ENCODE measurements at places on chromosomes 5 and 9.

DNA sequence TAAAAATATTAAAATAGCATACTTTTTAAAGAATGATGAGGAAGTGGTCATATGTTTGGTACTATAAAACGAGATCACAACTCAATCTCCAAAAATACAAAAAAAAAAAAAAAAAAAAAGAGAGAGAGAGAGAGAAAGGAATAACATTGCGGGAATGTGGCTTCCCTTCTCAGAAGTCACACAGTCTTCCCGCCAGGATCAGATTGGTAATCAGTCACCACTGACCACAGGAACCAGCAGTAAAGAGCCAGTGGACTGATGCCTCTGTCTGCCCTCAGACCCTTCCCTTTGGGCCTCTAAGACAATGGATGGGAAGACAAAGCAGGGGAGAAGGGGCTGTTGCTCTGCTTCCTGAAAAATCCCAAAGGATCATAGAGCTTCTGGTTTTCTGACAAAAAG lies 104.9 kb downstream of the KLHL3 start:
- DNase-seq, result no peak

DNA sequence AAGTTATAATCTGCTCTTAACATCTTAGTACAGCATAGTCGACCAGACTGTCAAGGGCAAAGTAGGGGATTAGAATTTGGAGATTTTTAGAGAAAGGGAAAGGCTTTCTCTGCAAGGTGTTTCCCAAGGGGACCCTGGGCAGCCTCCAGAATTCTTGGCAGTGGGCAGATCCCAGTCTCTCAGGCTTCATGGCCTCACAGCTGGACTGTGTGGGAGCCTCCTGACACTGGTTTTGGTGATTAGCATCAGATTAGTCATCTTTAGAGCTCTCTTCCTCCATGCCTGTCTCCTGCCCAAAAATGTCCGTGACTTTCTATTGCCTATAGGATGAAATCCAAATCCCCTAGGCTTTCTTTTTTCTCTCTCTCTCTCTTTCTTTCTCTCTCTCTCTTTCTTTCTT lies 370.7 kb downstream of the ZSWIM6 start:
- DNase-seq, result no peak

DNA sequence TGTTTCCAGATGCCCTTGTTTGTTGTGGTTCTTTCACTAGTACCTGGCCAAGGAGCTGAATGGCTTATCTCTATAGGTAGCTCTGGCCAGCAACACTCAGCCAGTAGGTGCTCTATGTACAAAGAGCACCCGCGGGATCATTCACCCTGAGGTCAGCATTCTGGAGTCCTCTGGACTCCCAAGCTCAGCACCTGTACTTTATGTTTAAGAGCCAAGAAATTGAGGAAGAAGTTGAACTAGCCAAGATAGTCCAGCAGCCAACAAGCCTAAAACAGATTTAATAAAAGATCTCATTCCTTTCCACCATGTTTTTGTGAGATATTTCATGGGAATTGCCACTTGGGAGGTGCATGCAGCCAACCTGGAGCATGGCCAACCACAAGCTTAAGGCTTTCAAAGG lies 242.6 kb upstream of the PAPPA start:
- no peak for DNase-seq

DNA sequence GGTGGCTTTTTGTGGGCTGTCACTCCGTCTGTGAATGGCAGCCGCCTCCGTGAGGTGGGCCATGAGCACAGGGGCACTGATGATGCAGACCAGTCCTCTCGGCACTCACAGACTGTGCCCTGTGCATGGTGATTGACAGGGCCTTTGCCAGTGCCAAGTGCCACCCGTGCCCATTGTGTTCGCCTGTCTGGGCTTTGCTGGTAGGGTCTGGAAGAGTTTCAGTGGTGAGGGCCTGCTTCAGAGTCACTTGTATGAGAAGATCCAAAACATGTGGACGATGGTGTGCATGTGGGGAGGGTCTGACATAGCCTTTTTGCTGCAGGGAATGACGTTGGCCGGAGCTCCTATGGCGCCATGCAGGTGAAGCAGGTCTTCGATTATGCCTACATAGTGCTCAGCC lies 34.9 kb downstream of the TENT4A start:
- DNase-seq, result no peak

DNA sequence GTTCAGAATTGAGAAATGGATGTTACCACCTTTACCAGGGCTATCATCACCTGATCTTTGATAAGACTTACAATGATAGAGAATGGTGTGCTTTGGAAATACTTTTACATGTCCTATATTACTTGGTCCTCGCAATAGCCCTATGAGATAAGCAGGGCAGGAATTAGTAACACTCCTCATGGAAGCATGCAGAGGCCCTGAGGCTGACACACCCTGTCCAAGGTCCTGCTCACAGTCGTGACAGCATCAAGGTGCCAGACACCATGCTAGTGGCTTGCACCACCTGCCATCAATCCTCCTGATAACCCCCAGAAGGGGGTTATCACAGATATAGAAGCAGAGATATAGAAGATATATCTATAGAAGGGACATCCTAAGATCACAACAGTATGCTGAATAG lies 216.8 kb upstream of the TBC1D2 start:
- DNase-seq, result no peak

GRCh38 chr5:39015743-39016586 lies 58.2 kb downstream of the RICTOR start:
- DNase-seq, result peak; percentile 91

- no peak for DNase-seq
Observed at GRCh38 chr5:118923295-118924005, 64.9 kb downstream of the DTWD2 start.

DNA sequence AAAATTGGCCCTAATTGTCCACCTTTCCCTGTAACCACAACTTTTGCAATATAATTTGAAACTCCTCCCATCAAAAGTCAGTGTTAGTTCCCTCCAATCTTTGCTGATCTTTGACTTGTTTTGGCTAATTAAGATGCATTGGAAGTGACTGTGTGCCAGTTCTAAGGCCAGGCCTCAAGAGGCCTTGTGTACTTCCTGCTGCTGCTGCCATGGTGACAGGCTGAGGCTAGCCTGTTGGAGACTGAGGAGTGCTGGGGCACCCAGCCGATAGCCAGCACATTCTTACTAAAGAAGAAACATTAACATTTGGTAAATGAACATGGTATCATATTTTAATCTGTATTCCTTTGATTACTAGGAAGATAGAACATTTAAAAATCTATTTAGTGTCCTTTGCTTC lies 86.5 kb downstream of the SREK1 start:
- no peak for DNase-seq

DNA sequence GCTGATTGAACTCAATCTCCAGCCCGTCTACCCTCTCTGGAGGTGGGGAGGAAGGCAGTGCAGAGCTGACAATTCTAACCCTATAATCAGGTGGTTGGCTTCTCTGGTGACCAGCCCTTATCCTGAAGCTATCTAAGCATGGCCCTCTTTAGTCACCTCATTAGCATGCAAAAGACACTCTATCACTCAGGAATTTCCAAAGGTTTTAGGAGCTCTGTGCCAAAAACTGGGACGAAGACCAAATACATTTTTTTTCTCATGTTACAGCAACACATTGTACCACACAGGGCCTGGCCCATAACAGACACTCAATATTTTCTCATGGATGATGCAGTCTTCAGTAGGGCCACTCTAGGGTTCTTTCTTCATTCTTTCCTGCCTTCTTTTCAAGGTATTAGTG lies 118.8 kb upstream of the VLDLR start:
- peak; percentile 41 for DNase-seq

DNA sequence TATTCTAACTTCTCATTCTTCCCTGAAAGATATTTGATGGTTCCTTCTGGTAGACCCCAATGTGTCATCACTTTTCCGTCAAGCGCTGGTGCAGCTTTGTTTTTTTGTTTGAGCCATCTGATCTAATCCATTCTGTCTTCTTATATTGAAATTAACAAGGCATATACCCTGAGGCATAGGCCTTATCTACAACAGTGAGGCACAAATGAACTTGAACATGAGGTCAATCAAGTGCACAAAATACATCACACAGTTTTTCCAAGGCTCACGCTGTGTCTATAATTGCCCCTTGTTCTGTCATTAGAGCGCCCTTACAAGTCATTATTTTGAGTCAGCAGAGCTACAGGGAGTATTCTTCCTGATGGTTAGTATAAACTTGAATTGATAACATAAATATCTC lies 406.6 kb downstream of the MAT2B start:
- no peak for DNase-seq

DNA sequence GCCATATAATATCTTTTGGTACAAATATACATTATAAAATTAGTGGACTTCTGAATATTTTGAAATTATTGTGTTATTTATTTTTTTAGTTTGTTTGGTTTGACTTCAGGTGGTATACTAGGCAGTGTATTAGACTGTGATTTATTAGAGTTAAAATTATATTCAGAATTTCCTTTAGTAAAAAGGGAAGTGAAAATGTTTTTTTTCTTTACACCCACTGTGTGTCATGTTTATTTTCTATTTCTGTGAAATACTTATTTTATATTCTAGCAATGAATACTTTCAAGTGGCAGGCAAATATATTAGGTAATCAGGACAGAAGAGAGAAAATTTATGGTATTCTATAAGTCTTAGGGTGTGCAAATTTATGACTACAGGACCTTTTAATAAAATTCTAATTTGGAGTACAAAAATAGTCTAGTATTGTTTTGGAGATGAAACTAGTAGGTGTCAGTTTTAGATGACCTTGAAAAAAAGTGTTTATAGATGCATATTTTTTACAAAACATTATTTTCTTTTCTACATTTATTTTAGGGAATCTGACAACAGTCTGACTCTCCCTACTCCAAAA lies 8.8 kb downstream of the CSNK1G3 start:
- no peak for DNase-seq

DNA sequence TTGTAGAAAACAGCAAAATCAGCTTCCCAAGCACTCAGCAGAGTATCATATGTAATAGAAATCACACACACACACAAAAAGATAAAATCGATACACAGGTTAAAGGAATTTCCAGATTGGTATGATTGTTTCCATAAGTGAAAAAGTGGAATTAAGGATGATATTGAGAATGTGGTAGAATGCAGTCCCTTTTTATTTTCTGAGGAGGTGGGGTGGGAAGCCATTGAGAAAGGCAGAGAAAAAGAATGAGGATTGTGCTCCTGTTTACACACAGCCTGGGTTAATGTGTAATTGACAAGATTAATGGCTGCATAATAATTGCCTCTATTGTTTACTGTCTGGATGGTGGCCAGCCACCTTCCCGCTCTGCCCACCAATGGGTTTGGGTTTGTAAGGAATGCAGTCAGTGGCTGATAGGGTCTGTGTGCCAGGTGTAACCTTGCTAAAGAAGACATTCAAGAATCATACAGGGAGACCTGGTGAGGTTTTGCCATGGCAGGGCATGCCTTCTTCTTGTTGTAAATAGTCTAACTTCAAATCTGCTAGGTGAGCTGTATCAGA lies 177.2 kb upstream of the MAP3K1 start:
- DNase-seq, result no peak

DNA sequence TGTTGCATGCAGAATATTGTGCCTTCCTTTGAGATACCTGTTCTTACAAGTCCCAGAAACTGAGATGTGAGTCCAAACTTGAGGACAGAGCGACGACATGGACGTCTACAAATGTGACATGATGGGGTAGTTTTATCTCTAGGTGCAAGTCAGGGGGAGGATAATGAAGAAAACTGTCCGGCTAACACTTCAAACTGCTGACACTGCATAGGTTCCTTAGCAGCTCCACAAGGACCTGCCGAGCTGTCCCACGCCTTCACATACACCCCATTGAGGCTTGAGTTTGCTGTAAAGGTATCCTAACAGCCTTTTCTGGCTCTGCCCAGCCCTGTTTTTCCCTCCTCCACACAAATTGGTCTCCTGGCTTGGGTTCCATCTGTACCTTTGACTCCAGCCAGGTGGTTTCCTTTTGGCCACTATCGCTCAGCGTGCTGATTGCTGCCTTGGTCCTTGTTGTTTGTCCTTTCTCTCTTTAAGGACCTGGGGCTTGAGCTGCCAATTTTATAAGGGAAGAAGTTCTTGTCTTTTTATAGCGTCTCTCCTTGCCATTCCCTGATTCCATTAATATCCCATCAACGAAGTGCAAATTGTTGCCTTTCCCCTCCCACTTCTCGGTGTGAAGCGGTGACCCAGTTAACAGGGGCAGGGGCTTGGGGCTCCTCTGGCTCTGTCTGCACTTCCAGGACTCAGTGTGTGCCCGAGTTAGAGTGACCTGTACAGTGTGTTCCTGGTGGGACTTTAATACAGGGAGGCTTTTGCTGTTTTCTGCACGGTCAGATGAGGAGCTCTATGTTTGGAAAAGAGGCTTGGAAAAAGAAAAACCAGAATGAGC lies 100.3 kb downstream of the PCSK1 start:
- no peak for DNase-seq

DNA sequence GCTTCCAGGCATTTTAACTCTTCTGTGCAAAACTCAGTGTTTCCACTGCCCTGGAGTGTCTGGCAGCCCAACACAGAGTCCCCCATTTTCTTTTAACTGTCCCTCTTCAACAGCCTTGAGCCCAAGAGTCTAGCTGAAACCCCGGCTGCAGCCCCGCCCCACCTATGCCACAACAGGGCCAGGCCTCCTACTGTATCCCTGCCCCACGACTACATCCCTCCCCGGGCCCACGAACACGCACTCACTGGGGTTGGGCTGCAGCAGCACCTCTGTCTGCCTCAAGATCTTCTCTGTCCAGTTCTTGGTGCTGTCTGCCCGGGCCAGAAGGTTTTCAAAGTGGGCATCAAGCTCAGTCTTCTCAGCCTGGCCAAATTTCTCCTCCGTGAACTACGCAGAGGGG lies 6.1 kb downstream of the SH3GLB2 start:
- DNase-seq, result no peak

DNA sequence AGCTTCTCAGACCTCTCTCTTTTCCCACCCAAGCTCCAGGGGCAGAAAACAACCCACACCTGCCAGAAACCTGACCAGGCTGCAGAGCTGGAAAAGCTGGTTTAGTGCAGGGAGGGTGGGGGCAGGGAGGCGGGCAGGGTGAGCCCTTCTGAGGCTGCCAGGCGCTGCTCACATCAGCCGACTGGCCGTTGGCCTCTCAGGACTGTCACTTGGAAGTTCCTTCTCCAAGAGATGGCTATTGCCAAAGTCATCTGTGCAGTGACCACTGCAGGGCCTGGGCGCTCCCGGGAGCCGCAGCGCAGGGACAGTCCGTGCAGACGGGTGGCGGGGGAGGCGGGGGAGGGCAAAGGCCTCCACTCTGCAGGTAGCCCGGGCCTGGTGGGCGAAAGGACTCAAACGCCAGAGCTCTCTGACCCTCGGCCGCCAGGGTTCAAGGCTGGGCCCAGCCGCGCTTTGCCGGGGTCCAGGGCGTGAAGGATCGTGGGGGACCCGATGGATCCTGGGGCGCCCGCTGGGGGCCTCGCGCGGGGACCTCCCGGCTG lies 205.0 kb upstream of the IER5L start:
- DNase-seq, result peak; percentile 10

DNA sequence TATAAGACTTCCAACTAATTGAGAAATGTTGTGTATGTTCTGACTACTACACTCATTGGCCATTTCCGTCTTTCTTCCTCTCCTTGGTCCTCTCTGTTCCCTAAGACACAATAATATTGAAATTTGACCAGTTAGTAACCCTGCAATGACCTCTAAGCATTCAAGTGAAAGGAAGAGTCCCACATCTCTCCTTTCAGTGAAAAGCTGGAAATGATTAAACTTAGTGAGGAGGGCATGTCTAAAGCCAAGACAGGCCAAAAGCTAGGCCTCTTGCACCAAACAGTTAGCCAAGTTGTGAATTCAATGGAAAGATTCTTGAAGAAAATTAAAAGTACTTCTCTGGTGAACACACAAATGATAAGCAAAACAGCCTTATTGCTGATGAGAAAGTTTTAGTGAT lies 122.5 kb downstream of the PRR16 start:
- no peak for DNase-seq

GRCh38 chr5:88881571-88881971 lies 1.4 kb downstream of the MEF2C start:
- no peak for DNase-seq

Data from foreskin fibroblast (primary cell).